NCI-H524 treated with DMSO at 0.1 percent for 48 hours (cell line): ENCODE measurements at places on chromosomes 2 and 18.

DNA sequence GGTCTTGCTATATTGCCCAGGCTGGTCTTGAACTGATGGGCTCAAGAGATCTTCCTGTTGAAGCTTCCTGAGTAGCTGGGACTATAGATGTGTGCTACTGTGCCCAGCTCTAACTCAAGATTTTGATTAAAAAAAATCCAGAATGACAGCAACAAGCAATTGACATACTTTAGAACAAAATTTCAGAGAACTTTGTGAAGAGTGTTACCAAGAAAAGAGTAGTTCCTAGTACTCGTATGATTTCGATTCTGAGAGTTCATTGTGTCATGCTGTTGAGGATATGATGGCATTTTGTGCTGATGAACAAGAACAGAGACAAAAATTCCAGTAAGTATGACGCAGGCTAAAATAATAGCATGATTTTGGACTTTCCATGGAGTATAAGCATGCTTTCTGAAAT, 90.2 kb upstream of the TWSG1 start:
- no peak for DNase-seq

DNA sequence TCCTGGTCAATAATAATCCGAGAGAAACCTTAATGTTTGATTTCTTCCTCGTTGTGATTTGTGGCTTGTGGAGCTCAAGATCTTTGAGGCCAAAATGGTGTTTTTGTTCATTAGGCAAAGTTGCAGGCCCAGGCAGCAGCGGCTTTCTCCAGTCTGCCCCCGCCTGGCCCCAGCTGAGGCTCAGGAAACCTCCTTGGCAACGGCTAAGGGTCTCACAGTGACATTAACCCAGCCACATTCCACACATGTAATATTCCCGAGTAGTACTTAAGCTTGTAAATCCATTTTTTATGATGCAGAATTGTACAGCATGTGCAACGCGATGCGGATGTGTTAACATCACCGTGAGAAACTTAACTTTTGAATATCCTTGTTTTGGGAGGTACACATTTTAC, 200.1 kb downstream of the BCL11A start:
- DNase-seq, result no peak

- no peak for DNase-seq
Measured at GRCh38 chr2:240731178-240731545, 39.5 kb downstream of the AQP12A start.

DNA sequence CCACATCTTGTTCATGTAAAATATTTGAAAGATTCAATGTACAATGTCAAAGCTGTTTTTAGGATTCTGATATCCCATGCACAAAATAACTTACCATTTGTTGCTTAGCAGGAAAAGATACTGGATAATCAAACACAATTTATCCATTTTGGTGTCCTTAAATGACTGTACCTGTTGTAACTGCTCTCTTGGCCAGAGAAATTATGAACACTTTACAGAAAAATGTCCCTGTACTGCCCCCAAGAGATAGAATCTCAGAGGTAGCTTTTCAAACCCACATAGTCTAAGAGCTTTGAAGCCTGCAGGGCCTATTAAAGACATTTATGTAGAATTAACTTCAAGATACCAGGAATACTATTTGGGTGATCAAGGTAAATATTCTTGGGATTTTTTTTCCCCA, 12.2 kb upstream of the ME2 start:
- DNase-seq, result no peak

- no peak for DNase-seq
Measured at GRCh38 chr2:77156599-77156998, 365.6 kb downstream of the LRRTM4 start.

- DNase-seq, result no peak
Measured at GRCh38 chr2:152383702-152384101, 48.7 kb downstream of the FMNL2 start.

DNA sequence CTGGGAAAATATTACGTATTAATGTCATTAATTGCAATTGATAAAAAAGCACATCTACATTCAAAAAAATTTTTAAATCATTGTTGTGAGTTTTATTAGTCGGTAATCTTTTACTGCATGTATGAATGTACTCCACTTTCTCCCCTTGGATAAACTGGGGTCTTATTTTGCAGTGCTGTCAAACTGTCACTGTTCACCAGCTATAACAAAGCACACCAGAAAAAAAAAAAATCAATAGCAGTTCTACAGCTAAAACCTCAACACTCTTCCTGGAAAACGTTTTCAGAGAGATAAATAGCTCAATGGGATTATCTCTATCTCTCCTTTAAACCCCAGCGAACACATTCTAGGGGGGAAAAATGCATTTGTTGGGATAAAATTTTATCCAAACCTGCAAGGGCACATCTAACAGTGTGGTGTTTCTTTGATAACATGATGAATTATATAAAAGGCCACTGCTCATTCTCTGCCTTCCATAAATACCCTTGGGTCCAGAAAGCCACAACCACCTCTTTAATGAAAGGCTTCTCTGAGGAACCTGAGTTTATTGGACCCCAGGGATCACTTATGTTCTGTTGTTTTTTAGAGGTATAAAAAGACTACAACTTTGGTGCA, 219.9 kb downstream of the CDH20 start:
- no peak for DNase-seq

DNA sequence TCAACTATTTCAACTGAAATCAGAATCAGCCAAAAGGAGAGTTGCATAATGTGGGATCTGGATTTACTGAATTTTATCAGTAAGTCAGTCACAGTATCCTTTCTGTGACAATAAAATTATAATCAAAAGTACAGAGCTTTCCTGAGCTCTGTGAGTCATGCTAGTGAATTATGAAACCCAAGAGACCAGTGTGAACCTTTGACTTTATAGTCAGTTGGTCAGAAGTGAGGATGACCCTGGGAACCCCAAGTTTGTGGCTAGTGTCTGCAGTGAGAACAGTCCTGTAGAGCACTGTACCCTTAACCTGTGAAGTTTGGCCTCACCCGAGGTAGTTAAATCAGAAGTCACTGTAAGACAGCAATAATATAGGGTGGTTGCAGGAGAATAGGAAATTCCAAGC, 381.7 kb downstream of the CDH19 start:
- DNase-seq, result no peak

- no peak for DNase-seq
Measured at GRCh38 chr18:48345596-48345995, 63.6 kb downstream of the ZBTB7C start.

GRCh38 chr2:108324531-108325255, 36.0 kb downstream of the SULT1C2 start:
- no peak for DNase-seq

- DNase-seq, result no peak
Measured at GRCh38 chr2:167212014-167212648, 323.9 kb downstream of the XIRP2 start.

- no peak for DNase-seq
Measured at GRCh38 chr18:24465486-24465885, 5.0 kb downstream of the HRH4 start.

- no peak for DNase-seq
Measured at GRCh38 chr18:39019989-39020388, 1454.4 kb upstream of the CELF4 start.

DNA sequence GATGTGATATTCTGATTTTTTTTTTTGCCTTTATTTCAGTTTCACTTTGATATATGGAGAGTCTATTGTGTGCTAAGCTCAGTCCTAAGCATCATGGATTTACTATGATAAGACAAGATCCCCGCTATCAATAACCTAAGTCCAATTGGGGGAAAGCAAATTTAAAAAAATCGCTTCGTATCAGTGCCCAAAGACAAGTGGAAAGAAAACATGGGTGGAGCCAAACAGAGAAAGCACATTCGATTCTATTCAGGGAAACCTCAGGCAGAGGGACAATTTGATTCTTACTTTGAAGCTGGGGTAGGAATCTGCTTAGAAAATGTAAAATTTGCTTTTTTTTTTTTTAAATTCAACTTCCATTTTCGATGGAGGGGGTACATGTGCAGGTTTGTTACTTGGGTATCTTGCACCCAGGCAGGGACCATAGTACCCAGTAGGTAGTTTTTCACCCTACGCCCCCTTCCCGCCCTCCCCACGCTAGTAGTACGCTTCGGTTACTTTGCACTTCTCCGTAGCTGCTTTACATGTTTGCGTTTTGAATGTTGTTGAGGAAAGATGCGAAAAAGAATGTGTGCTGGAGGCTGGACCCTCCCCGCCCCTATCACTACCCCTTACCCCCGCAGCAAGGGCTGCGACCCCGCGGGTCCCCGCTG, 12.4 kb downstream of the KIF5C start:
- DNase-seq, result no peak

- peak; percentile 80 for DNase-seq
Measured at GRCh38 chr18:24601585-24601984, 141.1 kb downstream of the HRH4 start.

DNA sequence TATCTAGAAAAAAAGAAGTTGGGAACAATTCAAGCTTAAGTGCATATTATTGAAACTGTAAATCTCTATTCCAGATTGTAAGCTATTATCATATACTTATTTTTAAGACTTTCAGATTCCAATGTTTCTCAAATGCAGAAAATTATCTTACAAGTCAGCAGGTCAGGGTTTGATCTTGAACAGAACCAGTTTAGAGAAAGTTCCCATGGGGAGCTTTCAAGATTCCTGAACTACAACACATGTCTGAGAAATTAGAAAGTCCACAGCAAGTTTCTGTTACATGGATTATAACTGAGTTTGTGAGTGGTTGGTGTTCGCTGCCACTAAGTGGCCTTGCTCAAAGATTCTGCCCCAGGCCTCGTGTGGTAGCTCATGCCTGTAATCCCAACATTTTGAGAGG, 31.6 kb upstream of the SP3 start:
- DNase-seq, result no peak

- no peak for DNase-seq
Measured at GRCh38 chr2:551621-552020, 125.6 kb downstream of the TMEM18 start.

GRCh38 chr18:45920367-45920766, 46.8 kb downstream of the EPG5 start:
- peak; percentile 51 for DNase-seq

GRCh38 chr2:46171411-46171953, 125.7 kb upstream of the EPAS1 start:
- no peak for DNase-seq

DNA sequence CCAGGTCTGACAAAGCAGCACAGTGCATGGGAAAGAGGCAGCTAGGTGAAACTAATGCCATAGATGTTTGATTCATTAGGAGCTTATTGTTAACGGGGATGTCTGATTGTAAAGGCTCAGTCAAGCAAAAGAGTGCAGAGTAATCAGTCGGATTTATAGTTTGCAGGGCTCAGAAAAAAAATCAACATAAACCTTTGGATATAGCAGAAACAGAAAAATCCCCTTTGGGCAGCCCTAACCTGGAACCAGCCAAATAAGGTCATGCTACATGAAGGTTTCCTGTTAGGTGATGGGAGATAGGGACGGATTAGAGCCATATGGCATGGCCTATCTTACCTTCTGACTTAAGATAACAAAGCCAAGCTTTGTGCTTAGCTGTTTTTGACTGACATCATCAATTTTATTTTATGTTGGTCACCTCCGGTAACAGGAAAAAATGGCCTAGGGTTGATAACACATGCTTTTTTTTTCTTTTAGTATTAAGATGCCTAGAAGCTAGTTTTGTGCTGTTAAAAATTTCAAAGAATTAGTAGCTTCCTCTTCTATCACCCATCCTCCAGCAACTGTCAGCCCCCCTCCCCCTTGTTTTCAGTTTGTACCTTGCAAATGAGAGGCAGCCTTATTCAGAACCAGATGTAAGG, 60.7 kb upstream of the ZEB2 start:
- DNase-seq, result peak; percentile 86

GRCh38 chr2:200159357-200159707, 147.2 kb upstream of the SPATS2L start:
- DNase-seq, result peak; percentile 60

- DNase-seq, result no peak
Measured at GRCh38 chr2:107001062-107001461, 115.1 kb upstream of the ST6GAL2 start.

GRCh38 chr2:26344581-26345282, 1.2 kb upstream of the SELENOI start:
- DNase-seq, result no peak

DNA sequence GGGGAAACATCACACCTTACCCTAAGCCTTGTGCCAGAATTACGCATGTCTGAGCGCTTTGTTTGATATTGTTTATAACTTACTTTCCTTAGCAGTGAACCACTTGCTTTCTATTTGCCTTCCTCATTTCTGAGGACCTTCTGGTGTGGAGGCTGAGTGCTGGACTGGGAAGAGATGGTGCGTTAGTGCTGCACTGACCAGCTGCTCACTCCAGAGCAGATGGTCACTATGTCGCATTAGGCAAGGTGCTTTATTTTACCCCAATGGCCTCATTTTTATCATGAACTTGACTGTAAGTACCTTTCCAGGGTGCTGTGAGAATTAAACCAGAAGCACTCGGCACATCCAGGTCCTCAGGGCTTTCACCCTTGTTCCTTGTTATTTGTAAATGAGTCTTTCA, 46.6 kb upstream of the TMEM18 start:
- peak; percentile 9 for DNase-seq

- no peak for DNase-seq
Measured at GRCh38 chr2:86038291-86039081, 67.2 kb downstream of the POLR1A start.

DNA sequence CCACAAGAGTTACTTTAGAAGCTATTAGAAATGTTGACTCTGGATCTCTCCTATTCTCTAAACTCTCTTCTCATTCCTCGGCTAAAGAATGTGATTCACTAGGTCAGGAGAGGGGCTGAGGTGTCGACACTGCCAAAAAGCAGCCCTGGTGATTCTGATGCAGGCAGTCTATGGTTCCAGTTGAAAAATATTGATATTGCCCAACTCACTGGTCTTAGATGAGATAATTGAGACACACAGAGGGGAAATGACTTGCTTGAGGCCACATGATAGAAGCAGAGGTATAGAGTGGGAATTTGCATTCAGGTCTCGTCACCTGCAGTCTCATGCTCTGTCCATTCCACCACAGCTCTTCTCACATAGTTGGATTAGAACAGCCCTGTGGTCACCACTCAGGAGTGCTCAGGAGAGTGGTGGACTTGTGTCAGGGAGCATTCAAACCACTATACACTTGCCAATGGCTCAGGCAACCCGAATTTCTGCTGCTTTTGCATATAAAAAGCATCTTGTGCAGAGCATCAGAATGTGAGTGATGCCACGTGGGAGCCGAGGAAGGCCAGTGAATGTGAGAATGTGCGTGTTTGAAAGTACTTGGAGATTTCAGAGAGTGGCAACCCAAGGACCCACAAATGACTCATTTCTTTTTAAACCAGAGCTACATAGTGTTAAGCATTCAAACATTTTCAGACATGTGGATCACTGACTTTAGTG, 65.1 kb upstream of the CTLA4 start:
- DNase-seq, result no peak

GRCh38 chr2:136093583-136093982, 24.4 kb downstream of the CXCR4 start:
- DNase-seq, result peak; percentile 91

DNA sequence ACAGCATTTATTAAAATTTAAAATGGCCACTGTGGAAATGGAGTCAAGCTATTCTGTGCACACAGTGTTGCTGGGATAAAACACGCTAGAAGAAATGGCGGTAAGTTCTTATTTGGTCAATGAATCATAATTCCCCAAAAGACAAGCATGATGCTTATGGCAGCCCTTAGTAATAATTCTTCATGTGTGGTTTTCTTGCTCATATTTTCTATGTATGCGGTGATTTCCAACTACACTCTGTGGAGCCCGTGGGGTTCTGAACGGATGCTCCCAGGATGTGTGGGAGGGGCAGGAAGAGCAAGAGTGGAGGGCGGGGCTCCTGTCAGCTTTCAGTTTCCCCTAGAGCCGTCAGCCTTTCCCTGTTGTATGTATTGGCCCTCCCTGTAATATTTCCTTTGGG, 91.7 kb upstream of the RMDN2 start:
- DNase-seq, result no peak
